ENCODE measurements at places on chromosomes 1 and 21. TPM values are rescaled to one million over a fixed set of nuclear protein-coding genes. Genes with fewer than 3 reads are reported as not detected.

DNA sequence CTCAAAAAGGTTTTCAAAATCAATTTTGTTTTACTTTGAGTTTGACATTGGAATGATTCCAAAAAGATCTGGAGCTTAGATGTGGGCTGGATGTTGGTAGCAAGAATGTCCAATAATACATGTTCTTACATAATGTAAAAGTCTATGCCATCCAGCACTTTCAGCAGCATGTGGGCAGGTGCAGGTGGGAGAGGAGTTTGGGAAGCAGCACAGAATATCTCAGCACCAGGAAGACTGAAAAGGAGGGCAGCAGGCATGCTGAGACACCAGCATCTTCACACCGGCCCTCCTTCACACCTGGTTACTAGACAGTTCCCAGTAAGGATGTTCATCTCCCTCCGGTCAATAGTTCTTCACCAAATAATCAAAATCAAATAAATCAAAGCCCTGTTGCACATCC lies 166.6 kb downstream of the ZBTB18 start:
- H3K27me3 ChIP-seq = no peaks in the 10 kb centered on the region
- no peaks in the 10 kb centered on the region for H3K4me1 ChIP-seq
- no peak for DNase-seq
- no peak overlapping the region for H3K4me3 ChIP-seq
- no peaks in the 10 kb centered on the region for H3K36me3 ChIP-seq

DNA sequence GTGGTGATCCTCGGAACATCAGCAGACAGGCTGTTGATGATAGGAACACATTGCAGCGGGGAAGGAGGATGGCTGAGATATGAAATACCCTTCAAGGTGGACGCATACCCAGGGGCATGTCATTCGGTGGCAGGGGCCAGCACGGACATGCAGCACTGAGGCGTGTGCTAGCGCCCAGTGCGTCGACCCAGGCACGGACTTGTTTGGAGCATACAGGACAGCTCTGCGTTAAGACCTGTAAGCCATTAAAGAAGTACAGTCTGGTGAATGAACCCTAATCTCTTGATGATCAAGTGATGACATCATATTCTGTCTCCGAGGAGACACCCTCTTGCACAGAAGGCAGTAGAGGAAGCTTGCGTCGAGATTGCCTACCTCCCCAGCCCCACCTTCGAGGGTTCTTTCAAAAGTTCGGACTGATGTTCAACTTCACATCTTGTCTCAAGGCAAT lies 63.6 kb upstream of the KIF26B start:
- H3K27me3 ChIP-seq = no peaks in the 10 kb centered on the region
- H3K4me3 ChIP-seq = no peak overlapping the region

DNA sequence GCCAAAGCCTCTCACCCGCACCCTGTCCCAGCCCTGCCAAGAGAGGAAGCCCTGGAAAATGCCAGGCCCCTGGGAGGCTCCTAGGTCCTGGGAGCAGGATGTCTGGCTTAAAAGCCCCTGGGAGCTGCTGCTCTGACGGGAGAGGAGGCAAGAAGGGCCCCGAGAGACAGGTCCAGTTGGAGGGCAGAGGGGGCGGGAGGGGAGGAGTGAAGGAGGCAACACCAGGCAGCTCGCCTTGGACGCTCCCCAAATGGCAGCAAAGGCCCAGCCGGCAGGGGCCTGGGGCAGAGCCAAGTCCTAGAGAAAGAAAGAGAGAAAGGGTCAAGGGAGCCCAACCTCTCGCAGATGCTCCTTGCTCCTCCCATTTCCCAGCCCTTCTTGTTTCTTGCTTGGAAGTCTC lies 6.8 kb downstream of the ETV3L start:
- peaks cover 6% of the 10 kb centered on the region for H3K4me1 ChIP-seq
- H3K4me3 ChIP-seq = no peak overlapping the region

GRCh38 chr1:212668477-212668876 lies 31.2 kb downstream of the BATF3 start:
- H3K4me1 ChIP-seq = peaks cover 16% of the 10 kb centered on the region
- H3K4me3 ChIP-seq = no peak overlapping the region
- peaks cover 14% of the 10 kb centered on the region for H3K27me3 ChIP-seq

DNA sequence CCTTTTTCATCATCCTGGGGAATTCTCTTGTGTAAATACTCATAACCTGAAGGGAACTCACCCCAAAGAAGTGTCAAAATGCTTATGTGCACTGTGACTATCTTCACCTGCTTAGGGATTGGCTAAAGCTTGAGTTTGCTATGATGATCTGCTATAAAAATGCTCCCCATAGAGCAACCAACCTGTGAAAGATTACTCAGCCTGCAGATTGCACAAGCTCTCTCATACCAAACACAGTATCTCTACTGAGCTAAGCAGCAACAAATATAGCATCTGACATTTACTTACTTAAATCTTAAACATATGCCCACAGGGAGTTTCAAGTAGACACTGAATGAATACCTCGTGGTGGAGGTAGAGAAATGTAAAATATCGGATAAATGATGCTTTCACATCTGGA lies 725.8 kb downstream of the MRPL39 start:
- H3K27me3 ChIP-seq = no peaks in the 10 kb centered on the region
- no peak overlapping the region for H3K27ac ChIP-seq
- H3K4me3 ChIP-seq = no peak overlapping the region
- no peak for DNase-seq

GRCh38 chr1:222709700-222710153 lies 2.6 kb downstream of the AIDA start:
- no peak overlapping the region for H3K4me3 ChIP-seq
- H3K27ac ChIP-seq = no peak overlapping the region
- no peak for DNase-seq
- peaks cover 16% of the 10 kb centered on the region for H3K4me1 ChIP-seq

DNA sequence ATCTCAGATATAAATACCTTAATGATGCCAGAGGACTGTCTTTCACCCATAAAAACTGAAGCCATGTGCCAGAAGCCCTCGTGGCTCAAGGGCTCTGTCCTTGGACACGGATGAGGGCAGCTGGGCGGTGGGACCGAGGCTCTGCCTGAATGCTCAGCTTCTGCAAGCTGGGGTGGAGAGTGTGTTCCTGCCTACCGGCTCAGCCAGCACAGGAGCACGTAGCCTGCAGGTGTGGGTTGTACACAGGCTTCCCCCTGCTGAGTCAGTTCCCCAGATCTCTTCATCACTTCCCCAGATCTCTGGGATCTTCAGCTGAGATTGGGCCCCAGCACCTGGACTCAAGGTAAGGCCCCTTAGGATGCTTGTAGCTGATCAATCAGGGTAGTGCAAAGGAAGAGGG lies 15.4 kb downstream of the KCNJ15 start:
- H3K27me3 ChIP-seq = no peaks in the 10 kb centered on the region
- H3K36me3 ChIP-seq = no peaks in the 10 kb centered on the region
- no peaks in the 10 kb centered on the region for H3K4me1 ChIP-seq
- no peak overlapping the region for H3K27ac ChIP-seq
- DNase-seq = no peak
- H3K4me3 ChIP-seq = no peak overlapping the region

GRCh38 chr1:2891923-2892448 lies 90.5 kb upstream of the TTC34 start:
- no peak for DNase-seq
- no peaks in the 10 kb centered on the region for H3K36me3 ChIP-seq
- no peak overlapping the region for H3K27ac ChIP-seq
- H3K4me1 ChIP-seq = peaks cover 2% of the 10 kb centered on the region

DNA sequence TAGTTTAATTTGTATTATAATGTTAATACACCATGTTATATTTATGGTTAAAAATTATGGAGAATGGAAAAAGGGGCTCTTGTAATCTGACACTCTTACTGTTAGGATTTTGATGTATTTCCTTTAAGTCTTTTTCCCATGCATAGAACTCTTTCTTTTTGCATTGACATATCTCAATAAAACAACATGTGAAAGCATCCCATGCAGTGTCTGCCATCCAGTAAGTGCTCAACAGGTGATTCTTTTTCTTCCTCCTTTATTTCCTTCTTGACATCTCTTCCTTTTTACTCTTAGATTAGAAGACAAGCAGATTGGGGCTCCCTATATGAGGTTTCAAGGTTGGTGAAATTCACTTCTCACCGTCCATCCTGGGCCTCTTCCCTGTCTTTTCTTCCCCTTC lies 2.8 kb downstream of the NEXN start:
- no peak overlapping the region for H3K4me3 ChIP-seq
- no peaks in the 10 kb centered on the region for H3K36me3 ChIP-seq
- H3K27me3 ChIP-seq = no peaks in the 10 kb centered on the region
- H3K27ac ChIP-seq = no peak overlapping the region
- no peak for DNase-seq

DNA sequence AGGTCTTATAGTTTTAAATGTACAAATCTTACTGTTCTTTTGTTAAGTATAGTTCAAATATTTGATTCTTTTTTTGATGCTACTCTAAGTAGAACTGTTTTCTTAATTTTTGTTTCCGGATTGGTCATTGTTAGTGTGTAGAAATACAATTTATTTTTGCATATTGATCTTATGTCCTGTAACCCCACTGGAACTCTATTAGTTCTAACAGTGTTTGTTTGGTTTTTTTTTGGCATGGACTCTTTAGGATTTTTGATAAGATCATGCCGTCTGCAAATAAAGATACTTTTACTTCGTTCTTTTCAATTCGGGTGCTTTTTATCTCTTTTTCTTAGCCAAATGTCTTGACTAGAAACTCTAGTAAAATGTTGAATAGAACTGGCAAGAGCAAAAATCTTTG lies 26.5 kb downstream of the GDAP2 start:
- no peak overlapping the region for H3K4me3 ChIP-seq
- no peak for DNase-seq
- no peak overlapping the region for H3K27ac ChIP-seq
- H3K27me3 ChIP-seq = no peaks in the 10 kb centered on the region

The NGF gene
- not detected for total RNA-seq

The SAMSN1 gene
- total RNA-seq = 25.3 TPM

The HAO2 gene
- total RNA-seq = not detected

The FLG2 gene
- not detected for total RNA-seq

The PKLR gene
- total RNA-seq = not detected

Data from T-cell (primary cell).